Uterus (tissue), 4 donors: ENCODE measurements at places on chromosomes 13 and 19. TPM values are rescaled to one million over a fixed set of nuclear protein-coding genes. Genes with fewer than 3 reads are reported as not detected.
A peak's percentile ranks its signal among the peaks of the same experiment; 100 is the strongest.

PRR22 gene
- 3.5 TPM for total RNA-seq

DNA sequence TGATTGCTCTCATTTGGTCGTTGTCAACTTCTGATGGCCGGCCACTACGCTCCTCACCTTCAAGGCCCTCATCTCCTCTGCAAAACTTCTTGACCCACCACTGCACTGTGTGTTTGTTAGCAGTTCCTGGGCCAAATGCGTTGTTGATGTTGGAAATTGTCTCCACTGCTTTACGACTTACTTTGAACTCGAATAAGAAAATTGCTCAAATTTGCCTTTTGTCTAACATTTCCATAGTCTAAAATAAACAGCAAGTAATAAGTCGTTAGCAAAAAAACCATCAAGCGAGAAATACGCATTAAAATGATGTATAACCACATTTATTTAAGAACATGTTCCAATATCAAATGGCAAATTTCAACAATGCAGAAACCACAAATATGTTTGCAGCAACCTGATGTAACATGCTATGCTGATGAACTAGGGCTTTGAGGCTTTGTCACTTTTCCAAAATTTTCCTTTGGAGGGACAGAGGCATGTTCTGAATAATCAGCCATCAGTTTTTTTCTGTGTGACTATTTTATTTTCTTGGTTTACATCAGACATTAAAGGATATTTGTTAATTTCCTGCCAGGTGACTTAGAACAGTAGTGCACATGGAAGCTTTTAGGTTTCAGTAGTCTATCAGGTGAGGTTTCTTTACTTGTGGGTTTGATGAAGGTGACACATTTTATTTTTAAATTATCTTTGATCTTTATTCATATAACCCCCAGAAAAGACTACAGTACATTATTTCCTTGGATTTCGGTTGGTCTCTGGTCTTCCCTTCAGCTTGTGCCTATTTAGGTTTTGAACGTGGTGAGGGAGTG is 74.7 kb upstream of the TEX29 start:
- DNase-seq = no peak

- DNase-seq = no peak
Measured at GRCh38 chr13:44355621-44356020, 18.0 kb upstream of the SERP2 start.

DNA sequence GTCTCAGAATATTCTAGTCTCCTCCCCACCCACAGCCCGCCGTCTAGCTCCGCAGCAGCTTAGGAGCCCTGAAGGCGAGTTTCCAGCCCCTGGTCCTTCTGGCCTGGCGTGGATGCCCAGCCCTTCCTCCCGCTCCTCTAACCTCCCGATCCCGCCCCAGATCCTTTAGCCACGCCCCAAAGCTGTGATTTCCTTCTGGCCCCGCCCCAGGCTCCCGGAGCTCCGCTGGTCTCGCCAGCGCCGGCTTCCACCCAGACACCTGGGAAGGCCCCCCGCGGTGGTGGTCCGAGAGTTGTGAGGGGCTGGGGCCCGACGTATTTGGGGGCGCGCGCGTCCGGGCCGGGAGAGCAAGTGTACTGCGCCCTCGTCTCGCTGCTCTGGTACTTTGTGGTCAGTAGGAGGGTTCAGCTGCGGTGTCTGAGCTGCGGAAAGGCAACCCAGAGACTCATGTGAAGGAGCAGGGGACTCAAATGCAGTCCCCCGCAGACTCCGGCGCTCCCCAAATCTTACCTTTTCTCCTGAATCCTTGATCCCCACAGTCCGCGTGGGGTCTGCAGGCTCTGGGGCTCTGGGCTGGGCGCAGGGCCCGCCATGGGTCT is at the start of gene CGB7:
Gene CGB7 (minus strand): TSS at position 114 of the 599 bp plus-strand sequence. CDS start 2,374 bp downstream, outside the sequence.
- peak; percentile 77 for DNase-seq

DNA sequence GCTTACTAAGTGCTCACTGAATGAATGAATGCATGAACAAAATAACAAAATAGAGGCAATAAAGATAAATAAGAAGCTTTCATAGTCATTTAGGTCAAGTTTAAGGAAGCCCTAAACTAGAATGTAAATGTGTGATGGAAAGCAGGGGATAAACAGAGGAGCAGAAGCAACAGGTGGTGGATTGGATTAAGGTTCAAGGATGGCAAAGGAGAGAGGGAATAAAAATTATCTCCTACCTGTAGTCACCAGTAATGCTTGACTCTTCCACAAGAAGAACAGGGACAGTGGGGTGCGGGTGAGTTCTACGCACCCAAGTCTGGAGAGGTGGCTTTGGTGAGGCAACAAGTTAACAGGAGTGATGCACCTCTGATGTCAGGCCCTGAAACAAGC is 212.4 kb downstream of the ZIC5 start:
- no peak for DNase-seq
